Activated CD8-positive, alpha-beta memory T cell treated with anti-CD3 and anti-CD28 coated beads for 1 hour (primary cell): ENCODE measurements at places on chromosomes 6 and 20.

DNA sequence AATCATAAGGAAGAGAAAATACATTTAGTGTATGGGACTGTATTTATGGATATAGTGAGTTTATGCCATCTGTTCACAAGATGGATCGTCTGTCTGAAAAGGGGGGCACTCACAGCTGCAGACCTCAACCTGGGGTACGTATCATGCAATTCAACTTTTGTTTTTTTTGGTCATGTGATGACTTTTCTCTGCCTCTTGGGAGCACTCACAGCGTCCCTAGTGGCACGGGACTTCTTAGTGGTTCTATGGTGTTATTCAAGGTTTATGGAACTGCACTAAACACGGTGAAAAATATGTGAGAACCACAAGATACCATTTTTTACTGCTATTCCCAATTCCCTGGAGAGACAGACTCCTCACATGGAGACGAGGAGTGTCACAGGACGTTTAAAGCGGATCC is 60.4 kb upstream of the MPC1 start:
- no peak for DNase-seq

DNA sequence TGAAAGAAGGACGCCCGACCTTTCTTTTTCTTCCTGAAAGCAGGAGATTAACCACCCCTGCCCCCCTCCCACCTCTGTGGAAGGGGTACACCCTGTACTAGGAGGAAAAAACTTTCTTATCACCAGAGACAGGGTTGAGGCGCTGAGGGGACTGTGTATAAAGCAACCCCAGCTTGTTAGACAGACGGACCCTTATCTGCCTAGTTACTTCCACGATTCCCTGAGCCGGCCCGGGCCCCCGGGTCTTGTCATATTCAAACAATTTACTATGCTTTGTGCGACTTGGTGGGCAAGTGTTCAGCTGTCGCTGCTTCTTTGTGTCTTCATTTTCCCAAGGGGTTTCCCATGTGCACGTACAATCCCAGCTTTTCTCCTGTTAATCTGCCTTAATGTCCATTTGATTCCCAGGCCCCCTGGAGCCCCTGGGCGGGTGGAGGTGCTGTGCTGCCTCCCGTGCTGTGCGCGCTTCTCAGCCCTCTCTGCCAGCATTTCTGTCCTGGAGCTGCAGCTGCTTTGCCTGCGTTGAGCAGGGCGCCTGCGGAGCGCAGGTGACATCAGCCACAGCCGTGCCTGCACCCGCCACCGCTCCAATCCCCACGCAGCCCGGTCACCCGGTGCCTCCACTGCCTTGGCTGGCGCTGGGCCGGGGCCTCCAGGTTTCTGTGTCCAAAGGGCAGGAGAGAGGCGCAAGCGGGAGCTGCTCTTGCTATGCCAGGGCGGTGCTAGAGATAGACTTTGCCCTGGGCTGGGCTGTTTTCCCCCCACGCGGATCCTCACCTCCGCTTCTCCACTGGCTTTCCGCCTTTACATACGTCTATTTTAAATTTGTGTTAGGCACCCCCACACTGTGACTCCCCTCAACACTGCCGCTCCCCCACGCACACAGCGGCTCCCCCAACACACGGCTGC is 96.2 kb downstream of the TTLL2 start:
- DNase-seq = no peak

- no peak for DNase-seq
These were observed 19.6 kb downstream of the RTN4IP1 start for GRCh38 chr6:106609699-106610098.

GRCh38 chr20:37397076-37397953 is 51.4 kb downstream of the SRC start:
- no peak for DNase-seq

DNA sequence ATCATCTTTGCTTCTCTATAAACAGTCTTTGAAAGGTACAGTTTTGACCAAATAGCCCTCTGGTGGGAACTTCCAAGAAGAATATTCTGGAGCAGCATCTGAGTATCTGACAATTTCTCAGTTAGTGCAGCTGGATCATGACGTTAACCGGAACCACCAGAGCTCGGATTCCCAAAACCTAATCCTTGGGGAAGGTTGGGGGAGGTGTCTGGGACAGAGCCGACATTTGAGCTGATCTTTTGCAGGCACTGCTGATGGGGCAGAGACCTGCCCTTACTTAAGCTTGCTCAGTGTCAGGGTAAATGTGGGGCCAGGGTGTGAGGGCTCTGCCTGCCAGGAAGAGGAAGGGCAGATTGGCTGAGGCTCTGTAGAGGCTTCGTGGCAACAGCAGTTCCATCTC is 416.6 kb downstream of the DHX35 start:
- no peak for DNase-seq

DNA sequence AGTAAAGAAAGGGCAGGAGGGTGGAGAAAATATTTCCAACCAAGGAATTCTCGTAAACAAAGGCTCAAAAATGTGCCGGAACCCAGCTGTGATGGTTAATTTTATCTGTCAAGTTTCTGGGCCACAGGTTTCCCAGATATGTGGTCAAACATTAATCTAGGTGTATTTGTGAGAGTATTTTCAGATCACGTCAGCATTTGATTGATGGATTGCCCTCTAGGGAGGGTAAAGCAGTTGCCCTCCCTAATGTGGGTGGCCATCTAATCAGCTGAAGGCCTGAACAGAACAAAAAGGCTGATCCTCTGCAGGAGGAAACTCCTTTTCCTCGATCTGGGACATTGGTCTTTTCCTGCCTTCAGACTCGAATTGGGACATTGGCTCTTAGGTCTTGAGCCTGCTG is 298.7 kb upstream of the TCF21 start:
- DNase-seq = no peak

- no peak for DNase-seq
These were observed 222.6 kb upstream of the QKI start for GRCh38 chr6:163191704-163192537.

DNA sequence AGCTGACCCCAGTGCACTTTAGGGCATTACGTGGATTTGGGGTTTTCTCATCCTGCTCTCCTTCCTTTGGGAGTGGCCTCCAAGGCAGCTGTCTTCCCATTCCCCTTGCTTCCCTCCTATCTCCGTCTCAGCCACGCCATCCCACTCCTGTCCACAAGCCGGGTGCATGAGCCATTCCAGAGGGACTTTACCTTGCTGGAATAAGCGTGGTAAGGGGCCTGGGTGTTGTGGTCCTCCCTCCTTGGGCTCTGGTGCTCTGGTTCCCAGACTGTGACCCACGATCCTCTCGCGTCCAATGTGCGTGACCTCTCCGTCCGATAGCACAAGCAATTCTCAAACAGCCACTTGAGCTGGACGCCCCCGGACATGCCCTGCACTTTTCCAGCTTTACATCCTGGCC is 60.6 kb upstream of the NKX2-2 start:
- no peak for DNase-seq

DNA sequence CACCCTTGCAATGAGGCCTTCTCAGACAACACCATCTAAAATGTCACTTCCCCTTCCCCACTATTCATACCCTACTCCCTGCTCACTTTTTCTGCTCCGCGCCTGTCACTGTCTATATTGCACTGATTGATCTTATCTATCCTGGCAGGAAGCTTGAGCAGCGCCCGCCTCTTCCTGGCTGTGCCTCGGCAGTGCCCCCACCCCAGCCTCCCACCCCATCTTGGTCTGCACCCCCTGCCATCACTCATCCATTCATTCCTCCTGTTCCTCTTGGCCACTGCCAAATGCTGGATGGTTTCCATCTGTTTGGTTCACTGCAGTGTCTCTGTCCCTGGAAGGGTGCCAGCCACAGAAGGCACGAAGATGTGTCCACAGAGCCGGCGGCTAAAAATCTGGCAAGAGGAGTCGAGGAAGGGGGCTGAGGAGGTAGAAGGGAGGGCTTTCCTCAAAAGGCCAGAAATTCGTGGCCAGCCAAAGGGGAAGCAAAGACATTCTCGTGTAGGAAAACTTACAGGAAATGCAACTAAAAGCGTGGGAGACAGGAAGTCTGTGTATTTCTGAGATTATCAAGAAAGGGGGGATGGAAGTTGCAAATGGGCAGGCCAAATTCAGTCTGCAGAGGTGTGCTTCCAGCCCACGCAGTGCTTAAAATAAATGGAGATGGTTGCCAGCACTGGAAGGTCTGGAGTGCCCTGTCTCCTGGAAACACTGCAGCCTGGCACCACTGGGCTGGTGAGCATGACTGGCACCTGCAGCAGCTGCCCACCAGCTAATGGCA is 27.6 kb downstream of the SYNJ2 start:
- no peak for DNase-seq

DNA sequence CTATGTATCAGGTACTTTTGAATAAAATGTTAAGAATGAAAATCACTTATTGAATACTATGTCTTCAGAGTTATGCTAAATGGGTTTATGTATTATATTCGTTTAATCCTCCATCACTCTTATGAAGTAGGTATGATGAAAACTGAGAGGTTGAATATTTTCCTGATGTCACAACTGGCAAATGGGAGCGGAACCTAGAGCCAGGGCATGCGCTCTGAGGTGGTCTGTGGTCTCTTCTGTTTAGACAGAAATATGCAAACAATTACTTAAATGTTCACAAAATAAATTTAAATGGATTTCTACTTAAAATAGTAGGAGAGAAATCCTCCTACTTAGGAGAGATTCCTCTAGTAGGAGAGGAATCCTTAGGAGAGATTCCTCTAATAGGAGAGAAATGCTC is 21.3 kb upstream of the UTRN start:
- DNase-seq = no peak

DNA sequence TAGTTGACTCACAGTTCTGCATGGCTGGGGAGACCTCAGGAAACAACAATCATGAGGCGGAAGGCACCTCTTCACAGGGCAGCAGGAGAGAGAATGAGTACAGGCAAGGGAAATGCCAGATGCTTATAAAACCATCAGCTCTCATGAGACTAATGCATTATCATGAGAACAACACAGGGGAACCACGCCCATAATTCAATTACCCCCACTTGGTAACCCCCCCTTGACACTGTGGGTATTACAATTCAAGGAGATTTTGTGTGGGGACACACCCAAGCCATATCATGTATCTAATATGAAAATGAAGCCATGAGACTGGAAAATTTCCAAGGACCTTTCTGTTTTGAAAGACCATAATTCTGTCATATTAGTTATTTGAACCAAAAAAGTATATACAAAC is 342.4 kb upstream of the PLCB4 start:
- no peak for DNase-seq

DNA sequence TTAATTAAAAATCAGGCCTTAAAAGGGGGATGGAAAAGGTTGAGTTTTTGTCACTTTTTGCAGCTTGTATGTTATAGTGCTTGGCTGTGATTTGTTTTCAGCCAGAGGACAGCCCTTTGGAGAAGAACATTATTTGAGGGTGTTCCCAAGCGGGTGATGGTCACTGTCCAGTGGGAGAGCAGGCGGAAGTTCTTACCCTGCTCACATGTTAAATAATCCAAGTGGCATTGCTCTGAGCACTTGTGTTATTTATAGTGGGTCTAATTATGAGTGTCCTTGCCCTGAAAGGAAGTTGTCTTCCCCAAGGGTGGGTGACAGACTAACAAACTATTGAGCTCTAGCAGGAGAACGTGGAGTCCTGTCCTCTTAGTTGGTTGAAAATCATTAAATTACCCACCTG is 49.5 kb downstream of the DOK5 start:
- DNase-seq = no peak

DNA sequence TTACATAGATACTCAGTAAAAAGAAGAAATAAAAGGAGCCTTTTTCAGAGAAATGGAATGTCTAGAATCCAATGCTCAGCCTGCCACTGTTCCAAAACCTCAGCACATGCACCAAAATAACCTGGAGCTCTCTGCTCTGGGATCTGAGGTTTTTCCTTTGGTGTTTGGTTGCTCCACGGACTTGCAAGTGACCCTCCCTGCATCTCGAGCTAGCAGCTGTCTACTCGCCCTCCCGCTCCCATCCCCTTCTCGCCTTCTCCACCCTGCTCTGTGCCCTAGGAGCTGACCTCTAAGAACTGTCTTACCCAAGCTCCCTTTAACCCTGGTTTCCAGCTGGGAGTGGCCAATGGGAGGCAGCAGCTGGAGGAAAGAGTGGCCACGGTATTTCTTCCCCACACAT is 35.1 kb upstream of the FAM210B start:
- DNase-seq = no peak

DNA sequence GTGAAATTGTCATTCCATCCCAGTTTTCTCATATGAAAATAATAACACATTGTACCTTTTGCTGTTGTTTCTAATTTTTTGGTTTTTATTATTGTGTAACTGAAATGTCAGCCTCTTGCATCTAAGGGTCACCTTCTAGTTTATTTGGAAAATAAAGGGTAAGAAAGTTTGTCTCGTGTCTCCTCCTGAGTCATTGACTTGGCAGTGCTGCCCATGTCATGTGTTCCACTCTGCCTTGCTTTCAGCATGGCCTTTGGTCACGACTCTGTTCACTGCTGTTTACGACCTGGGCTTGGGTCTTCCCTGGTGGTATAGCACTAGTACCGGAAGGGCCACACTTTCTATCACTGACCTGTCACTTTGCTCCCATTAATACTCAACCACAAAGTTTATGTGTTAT is 171.4 kb upstream of the RSPO3 start:
- no peak for DNase-seq

DNA sequence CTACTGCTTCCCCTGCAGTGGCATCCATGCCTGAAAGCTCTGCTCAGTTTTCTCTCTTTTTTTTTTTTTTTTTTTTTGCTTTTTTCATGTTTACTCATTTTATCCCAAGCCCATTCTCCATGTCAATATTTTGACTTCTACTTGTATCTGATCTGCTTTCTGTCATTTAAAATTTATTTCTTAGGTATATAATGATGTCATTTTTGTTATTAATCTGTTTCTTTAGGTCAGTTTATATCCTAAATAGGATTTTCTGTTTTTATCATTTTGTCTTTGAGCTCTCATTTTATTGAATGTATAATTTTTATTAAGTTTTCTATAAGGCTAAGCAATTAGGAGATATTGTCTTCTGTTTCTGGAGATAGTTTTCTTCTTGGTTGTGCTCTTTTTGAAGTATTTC is 138.5 kb upstream of the PMEPA1 start:
- DNase-seq = no peak

DNA sequence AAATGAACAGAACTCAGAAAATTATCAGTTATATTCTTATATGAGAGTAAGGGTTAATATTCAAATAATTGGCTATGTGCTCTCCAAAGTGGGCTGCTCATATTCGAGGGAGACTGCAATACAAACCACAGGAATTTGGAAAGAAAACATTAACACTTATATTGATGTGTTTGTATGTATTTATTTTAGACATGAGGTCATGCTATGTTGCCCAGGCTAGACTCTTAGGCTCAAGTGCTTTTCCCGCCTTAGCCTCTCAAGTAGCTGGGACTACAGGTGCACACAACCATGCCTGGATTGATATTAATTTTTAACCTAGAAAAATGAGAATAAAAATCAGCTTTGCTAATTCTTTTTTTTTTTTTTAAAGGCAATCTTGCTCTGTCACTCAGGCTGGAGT is 35.0 kb downstream of the BTBD9 start:
- DNase-seq = no peak

- DNase-seq = no peak
These were observed 310.6 kb downstream of the PRKN start for GRCh38 chr6:162416831-162417537.

DNA sequence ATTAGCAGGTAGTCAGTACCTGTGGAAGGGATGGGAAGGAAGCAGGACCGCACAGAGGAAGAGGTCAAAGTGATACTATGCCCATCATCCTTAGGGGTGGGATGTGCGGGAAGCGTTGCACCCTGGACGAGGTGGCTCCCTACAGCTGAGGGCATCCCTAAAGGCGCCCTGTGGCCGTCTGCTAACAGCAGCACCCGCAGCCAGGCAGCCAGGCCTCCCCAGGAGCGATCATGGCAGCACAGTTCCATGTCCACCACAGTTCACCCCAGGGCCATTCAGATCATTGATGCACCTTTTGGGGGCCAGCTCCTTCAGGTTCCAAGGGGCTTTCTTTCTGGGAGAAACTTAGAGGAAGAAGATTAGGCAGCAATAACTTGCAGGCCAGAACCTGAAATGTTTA is 59.5 kb downstream of the RPP40 start:
- no peak for DNase-seq

- DNase-seq = no peak
These were observed 43.8 kb downstream of the ARFGEF2 start for GRCh38 chr20:48965189-48965910.
